Activated CD4-positive, alpha-beta T cell treated with anti-CD3 and anti-CD28 coated beads, Interleukin-10, Interleukin-2, amounts not matched to agents 100 ng/mL and 50 ng/mL, durations not matched to agents 16 hours and 8 hours (primary cell): ENCODE measurements at places on chromosomes 1 and 21.

- no peak for DNase-seq
Measured at GRCh38 chr1:89540406-89540970, 15.9 kb downstream of the LRRC8B start.

- DNase-seq: no peak
Measured at GRCh38 chr1:24284156-24284471, 35.0 kb upstream of the GRHL3 start.

DNA sequence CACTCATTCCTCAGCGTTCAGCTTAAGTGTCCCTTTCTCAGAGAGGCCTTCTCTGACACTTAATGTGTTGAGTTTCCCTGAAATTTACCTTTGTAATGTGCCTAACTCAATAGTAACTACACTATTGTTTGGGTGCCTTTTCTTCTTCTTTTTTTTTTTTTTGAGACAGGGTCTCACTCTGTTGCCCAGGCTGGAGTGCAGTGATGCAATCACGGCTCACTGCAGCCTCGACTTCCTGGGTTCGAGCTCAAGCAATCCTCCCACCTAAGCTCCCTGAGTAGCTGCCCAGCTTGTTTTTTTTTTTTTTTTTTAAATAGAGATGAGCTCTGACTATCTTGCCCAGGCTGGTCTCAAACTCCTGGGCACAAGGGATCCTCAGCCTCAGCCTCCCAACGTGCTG is 50.1 kb downstream of the ARHGEF11 start:
- no peak for DNase-seq

DNA sequence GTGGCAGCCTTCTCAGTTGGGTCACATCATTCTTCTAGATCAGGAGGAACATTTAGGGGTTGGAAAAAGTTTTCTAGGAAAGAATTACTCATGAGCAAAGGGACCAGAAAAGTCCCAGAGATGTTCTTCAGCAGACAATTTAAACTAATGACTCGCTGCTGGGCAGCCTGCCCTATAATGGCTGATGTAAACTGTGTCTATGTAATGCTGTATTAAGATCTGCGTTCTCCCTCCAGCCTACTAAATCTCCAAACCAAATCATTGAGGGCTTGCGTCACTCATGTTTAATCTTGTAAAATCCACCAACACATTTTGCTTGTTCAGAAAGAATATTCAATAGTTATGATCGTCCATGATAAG is 92.1 kb downstream of the LRRC8C start:
- DNase-seq: no peak

DNA sequence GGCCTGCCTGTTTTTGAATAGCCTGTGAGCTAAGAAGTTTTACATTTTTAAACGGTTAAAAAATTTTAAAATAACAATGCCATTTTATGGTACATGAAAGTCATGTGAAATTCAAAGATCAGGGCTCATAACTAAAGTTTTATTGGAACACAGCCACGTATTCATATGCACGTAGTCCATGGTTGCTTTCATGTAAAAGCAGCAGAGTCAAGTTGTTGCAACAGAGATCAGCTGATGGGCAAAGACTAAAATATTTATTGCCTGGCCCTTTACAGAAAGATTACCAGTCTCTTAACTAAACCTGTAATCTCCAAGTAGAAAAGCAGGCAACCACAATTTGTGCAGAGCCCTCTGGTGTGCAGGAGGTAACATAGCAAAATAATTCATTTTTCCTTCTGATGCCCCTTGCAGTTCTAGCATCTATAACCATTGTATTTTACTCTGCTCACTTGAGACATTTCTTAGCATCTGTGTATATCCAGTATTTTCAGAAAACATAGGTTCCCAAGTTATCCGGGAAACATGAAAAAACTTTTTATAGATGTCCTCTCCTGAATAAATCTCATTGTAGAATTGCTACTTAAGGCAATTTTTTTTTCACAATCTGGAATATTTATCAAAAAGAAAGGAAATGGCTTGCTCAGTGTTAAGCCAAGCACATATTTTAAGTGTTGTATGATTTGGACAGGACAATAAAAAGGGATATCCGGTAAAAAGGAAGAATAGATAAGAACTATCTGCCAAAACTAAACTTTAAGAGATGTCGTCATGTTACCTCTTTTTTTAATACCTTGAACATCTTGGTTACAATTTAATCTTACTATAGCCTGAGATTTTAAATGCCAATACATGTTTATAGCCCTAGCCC is 430.8 kb downstream of the PLPP3 start:
- no peak for DNase-seq

DNA sequence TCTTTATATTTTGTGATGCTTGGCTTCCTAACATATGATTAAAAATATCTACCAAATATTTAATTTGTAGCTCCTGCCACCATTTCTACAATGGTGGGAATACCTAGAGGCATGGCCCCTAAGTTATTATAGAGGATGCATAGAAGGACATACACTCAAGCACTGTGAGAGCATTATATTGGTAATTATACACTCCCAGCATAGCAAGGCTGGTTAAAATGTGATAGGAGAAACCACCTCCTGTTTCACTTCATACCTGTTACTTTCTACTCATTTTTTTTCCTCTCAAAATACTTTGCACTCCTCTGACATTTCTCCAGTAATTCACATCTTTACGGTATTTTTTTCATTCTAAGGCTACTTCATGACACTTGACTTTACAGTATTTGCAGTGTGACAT is 92.9 kb downstream of the HS2ST1 start:
- DNase-seq: no peak
